ENCODE measurements at places on chromosomes 13 and 19.

- DNase-seq: no peak
Observed at GRCh38 chr13:75946536-75947284, 310.6 kb downstream of the LMO7 start.

- no peak for DNase-seq
Observed at GRCh38 chr13:105219651-105220050, 1315.8 kb downstream of the EFNB2 start.

DNA sequence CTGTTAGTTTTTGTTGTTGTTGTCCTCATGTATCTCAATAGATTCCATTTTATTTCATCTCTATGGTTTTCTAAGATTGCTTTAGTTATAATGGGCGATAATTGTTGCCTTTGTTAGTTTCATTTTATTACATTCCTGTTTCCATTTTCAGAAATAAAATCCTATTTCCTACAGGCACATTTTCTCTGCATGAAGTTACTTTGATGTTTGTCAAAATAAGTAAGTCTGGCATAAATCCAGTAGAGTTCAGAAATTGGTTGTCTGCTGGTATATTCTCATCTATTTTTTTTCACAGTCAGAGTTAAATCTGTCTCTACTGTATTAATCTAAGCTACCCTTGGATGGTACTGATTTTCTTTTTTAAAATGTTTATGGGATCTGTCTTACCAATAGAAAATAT is 204.1 kb downstream of the MYO16 start:
- DNase-seq: no peak

GRCh38 chr19:18608805-18609716 is 2.5 kb upstream of the CRLF1 start:
- DNase-seq: no peak

DNA sequence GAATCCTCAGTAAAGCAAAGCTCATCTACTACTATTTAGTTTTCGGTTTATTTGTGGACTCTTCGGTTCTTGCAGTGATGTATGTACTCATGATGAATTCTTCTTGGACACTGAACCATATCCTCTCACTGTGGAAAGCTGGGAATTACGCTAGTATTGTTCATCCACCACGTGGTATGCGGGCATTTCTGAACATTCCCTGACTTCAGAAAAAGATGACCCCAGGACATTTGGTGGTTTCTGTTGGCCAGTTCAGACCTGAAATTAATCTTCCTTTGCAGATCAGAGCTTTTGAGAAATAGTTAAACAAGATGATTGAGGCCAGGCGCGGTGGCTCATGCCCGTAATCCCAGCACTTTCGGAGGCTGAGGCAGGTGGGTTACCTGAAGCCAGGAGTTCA is 25.3 kb upstream of the FBN3 start:
- no peak for DNase-seq

- DNase-seq: no peak
Observed at GRCh38 chr19:45498411-45499195, at the start of gene PPM1N. TSS of gene PPM1N (plus strand) at chr19:45498443. CDS start at chr19:45498473, 30 bp downstream.

GRCh38 chr19:18202778-18203407 is 949 bp downstream of the RAB3A start:
- DNase-seq: no peak

DNA sequence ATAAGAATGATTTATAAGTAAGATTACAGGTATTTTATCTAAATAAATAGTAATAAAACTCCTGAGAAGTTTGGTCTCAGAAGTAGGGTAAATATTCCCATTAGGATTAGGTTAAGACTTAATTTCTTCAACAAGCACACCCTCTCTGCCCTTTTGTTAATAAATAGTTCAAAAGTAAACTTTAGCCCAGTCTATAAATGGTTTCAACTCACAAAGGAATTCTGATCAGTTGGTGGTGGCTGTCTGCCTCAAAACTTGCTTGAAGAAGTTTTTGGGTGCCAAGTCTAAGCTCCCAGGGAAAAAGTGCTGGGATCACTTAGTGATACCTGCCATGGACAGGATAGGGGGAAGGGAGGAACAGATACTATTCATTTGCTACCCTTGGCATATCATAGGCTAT is 22.9 kb downstream of the MBNL2 start:
- DNase-seq: no peak

- DNase-seq: no peak
Observed at GRCh38 chr13:110638814-110639806, 23.8 kb downstream of the NAXD start.

DNA sequence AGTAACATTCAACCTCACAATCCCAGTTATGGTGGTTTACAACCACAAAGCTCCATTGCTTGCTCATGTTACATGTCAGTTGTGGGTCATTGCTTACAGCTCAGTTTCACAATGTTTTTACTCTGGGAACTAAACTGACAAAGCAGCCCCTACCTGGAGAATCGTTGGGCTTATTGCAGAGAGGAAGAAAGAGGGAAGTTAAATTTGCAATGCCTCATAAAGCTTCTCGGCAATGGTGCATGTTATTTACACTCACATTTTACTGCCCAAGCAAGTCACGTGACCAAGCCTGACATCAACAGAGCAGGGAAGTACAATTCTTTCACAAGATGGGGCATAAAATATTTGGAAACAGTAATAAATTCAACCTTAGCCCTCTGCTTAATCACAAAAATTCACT is 441.6 kb downstream of the TDRD3 start:
- DNase-seq: no peak

DNA sequence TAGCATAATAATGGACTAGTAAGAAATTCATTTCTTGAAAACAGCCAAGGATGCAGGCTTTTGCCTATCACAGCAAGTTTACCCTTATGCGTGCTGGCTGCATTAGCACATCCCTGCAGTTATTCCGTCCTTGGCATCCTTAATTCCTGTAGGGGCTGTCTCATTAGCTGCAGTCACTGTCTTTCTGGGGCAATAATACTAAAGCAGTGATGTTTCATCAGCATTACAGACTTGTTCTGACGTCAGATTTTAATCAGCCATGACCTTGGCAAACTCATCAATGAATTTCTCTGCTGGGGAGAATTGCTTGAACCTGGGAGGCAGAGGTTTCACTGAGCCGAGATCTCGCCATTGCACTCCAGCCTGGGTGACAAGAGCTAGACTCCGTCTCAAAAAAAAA is 103.7 kb downstream of the RXFP2 start:
- no peak for DNase-seq

DNA sequence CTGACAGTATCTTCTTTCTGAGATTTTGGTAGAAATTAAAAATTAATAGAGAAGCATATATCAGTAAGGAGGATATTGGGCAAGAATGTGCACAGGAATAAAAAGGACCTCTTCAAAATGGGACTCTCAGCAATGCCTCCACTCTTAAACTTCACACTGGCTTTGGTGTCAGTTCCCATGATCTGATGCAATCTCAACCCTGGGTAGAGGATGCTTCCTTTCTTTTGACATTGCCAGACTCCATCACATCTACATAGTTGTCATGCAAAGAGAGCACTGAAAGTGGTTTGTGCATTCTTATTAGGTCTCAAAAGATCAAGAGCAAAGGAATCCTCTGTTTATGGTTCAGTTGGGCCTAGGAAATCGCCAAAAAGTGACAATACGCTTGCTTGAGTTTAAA is 26.3 kb downstream of the STARD13 start:
- DNase-seq: no peak

- no peak for DNase-seq
Observed at GRCh38 chr19:19650331-19650730, 6.9 kb upstream of the GMIP start.

DNA sequence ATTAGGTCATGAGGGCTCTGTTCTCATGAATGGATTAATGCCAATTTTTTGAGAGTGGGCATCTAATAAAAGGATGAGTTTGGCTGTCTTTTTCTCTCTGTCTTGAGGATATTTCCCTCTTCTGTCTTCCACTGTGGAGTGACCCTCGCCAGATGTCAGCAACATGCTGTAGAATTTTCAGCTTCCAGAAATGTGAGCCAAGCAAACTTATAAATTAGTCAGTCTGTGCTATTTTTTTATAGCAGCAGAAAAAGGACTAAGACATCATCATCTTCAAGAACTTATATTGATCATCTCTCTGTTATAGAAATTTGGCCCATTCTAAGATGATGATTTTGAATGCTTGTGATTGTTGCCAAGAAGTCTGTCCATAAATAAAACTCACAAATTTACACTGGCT is 431.4 kb downstream of the FGF9 start:
- no peak for DNase-seq

GRCh38 chr13:27125357-27126282 is 46.0 kb downstream of the USP12 start:
- DNase-seq: no peak

- no peak for DNase-seq
Observed at GRCh38 chr19:34096020-34096915, 76.0 kb upstream of the LSM14A start.

DNA sequence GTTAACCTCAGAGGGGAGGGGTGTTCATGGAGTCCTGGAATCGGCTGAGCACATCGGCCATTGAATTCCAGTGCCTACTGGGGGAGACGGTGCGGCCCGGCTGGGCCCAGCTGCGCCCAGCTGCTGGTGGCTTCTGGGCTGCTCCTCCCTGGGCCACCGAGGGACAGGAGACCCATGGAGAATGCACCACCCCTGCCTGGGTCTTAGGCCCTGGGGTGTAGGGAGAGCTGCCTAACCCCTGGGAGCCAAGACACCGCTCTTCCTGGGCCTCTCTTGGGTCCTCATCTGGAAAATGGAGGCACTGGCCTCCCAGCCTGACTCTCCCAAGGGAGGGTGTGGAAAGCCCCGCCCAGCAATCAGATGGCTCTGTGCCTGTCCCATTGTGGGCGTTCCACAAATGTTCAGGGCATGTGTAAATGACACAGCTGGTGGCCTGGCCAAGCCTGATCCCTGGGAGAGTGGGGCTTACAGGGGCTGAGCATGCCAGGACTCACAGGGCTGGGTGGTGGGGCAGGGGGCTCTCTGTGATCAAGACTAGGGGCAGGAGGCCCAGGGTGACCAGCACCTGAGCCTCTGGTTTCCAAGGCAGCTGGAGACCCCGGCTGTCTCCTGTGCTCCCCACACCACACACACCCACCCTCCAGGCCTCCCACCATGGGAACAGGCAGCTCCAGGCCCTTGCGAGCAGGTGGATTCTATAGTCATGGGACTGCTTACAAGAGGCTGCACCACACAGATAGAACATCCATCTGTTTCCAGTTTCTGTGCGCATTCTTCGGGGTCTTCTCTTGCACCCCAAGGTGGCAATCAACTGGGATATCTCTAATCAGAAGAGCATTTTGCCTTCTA is 150.9 kb downstream of the URI1 start:
- no peak for DNase-seq

- DNase-seq: no peak
Observed at GRCh38 chr13:100773429-100773828, 98.8 kb upstream of the TMTC4 start.

- DNase-seq: no peak
Observed at GRCh38 chr19:5099701-5100221, 130.8 kb downstream of the KDM4B start.

- DNase-seq: no peak
Observed at GRCh38 chr13:67238277-67238859, 8.2 kb upstream of the PCDH9 start.

DNA sequence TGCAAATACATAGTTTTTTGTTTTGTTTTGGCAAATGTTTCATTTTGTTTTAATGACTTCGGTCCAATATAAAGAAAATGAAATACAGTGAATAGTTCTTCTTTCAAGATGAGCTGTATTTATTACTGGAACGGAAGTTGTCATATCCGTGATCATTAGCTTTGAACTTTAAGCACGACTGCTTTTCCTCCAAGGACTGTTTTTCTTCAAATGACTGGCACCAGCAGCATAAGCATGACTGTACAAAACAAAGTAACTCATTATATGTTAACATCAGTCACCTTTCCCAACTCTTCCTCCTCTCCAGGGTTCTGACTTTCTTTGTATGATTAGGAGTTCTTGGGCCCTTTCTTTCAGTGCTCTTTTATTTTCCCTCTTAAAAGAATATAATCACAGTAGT is 20.5 kb downstream of the EDNRB start:
- DNase-seq: no peak

- no peak for DNase-seq
Observed at GRCh38 chr19:35039881-35040825, 1.4 kb upstream of the HPN start.

- DNase-seq: no peak
Observed at GRCh38 chr19:6717036-6717435, 3.4 kb downstream of the C3 start.

- no peak for DNase-seq
Observed at GRCh38 chr19:5078182-5078581, 109.3 kb downstream of the KDM4B start.

DNA sequence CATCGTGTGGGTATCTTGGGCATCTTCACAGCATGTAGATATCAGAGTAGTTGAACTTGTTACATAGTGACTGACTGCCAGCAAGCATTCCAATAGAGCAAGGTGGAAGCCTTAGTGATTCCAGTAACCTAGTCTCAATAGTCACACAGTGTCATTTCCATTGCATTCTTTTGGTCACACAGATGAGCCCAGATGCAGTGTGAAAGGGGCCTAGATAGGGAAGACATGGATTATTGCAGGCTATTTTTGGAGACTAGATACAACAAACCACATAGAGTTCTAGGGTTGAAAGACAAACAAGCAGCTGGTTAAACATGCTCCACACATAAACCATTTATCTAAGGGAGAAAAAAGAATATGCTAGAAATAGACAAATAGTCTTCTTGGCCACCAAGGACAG is 553.5 kb downstream of the DCT start:
- no peak for DNase-seq

- DNase-seq: no peak
Observed at GRCh38 chr19:4971424-4971793, 2.5 kb downstream of the KDM4B start.

DNA sequence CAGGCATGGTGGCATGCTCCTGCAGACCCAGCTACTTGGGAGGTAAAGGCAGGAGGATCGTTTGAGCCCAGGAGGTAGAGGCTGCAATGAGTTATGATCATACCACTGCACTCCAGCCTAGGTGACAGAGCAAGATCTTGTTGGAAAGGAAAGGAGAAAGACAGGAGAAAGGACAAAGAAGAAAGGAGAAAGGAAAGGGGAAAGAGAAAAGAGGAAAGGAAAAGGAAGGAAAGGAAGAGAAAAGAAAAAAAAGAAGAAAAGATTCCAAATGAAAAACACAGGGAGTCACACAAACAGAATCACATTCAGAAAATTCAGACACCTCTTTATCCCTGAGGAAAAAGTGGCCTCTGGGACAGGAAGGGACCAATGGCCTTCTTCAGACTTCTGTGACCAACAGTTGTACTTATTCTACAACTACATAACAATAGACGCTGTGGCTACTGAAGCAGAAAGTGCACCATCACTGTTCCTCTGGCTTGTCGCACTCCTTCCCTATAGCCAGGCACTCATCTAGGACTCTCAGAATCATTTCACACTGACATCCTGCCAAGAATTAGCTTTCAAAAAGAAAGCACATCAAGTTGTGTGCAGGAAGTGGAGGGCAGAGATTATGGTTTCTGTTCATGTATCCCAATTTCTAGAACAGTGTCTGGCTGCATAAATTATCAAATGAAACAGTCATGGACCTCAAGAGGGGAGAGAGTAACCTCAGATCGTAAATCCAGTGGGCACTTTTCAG is 5.9 kb downstream of the MTMR6 start:
- no peak for DNase-seq

- no peak for DNase-seq
Observed at GRCh38 chr13:39892721-39893685, 237.5 kb downstream of the COG6 start.

Data from stimulated activated CD4-positive, alpha-beta T cell treated with anti-CD3 and anti-CD28 coated beads, Interleukin-1b, Interleukin-23, amount 100 ng/mL, for 1 hour (primary cell).